Ovary (tissue), 10 donors: ENCODE measurements at places on chromosomes 11 and 22.

GRCh38 chr22:26428515-26429457, at the start of gene ASPHD2:
TSS of gene ASPHD2 (plus strand) at chr22:26429260. CDS start at chr22:26433616, 4,356 bp downstream.
- DNase-seq, result peak; percentile 36

- no peak for DNase-seq
Measured at GRCh38 chr11:43212279-43212678, 99.5 kb upstream of the API5 start.

DNA sequence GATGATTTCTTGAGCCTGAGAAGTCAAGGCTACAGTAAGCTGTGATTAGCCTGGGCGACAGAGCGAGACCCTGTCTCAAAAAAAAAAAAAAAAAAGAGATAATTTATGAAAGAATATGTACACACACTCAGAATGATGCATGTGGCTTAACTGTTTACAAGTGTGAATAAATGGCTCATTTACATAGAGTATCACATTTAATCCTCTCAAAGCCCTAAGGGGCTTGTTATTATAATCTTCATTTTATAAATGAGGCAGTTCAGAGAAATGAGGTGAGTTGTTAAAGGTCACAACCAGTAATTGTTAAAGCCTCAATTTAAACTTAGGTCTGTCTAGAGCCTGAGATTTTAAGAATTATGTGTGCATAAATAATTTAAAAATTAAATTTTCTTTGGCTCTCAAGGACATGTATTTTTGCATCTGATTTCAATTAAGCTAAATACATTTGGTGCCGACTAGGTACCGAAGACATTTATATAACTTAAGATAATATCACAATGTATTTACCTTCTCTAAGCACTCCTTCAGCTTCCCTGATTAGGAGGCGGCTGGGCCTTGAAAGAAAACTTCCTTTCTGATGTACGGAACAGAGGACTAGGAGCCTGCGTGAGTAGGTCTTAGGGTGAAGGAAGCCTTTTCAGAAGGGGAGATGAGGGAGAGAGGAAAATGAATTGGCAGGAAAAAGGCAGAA, 28.5 kb upstream of the DDX6 start:
- DNase-seq, result no peak

DNA sequence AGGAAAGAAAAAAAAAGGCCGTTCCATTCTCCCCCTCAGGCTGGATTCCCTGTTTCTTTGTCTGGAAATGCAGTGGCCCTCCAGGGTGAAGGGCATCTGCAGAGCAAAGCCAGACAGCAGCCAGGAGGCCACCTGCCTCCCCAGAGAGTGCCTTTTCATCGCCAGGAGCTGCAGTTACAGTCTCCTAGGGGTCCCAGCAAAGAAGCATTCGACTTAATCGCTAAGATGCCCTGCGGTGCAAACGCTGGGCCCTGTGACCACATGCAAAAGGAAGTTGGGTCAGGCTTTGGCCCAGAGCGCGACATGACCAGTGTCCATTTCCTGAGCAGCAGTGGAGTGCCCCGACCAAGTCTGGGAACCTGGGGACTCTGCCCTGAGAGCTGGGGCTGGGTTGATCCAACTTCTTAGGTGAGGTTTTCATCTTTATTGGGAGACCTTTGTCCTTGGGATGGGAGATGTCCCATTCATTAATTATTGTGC, 304.6 kb downstream of the OPCML start:
- DNase-seq, result no peak

DNA sequence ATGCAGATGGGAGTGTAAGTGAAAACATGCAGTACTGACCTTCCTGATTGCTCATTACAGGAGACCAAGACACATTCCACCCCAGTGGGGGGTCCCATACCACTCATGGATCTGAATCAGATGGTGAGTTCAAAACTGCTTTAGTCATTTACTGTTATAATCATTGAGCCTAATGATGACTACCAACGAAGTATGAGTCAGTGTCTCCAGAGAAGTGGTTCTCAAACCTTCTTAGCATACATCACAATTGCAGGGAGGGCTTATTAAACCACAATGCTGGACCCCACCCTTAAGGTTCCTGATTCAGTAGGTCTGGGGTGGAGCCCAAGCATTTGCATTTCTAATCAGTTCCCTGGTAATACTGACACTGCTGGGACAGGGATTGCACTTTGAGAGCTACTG, 75.8 kb downstream of the CD44 start:
- no peak for DNase-seq

- DNase-seq, result no peak
Measured at GRCh38 chr11:127037596-127037995, 37.0 kb upstream of the KIRREL3 start.

- DNase-seq, result no peak
Measured at GRCh38 chr11:40129266-40129665, 1330.2 kb downstream of the LRRC4C start.
